Cortex of kidney (tissue), 1 donor: ENCODE measurements at places on chromosomes 11 and 22.

DNA sequence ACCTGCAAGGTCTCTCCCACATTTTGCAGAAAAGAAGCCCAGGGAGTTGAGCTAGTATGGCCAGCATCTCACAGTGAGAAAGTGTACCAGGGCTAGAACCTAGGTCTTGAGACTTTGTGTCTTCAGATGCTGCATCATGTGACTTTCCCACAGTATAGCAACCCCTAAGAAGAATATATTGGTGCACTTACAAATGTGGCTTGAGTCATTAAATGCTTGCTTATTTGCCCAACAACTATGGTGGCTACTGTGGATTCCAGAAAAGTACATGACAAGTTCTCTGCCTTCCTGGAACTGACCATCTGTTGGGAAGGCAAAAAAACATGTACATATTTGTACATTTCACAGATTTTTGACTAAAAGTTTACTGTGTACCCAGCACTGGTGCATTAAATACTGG is 55.0 kb downstream of the POLD3 start:
- no peak for DNase-seq

DNA sequence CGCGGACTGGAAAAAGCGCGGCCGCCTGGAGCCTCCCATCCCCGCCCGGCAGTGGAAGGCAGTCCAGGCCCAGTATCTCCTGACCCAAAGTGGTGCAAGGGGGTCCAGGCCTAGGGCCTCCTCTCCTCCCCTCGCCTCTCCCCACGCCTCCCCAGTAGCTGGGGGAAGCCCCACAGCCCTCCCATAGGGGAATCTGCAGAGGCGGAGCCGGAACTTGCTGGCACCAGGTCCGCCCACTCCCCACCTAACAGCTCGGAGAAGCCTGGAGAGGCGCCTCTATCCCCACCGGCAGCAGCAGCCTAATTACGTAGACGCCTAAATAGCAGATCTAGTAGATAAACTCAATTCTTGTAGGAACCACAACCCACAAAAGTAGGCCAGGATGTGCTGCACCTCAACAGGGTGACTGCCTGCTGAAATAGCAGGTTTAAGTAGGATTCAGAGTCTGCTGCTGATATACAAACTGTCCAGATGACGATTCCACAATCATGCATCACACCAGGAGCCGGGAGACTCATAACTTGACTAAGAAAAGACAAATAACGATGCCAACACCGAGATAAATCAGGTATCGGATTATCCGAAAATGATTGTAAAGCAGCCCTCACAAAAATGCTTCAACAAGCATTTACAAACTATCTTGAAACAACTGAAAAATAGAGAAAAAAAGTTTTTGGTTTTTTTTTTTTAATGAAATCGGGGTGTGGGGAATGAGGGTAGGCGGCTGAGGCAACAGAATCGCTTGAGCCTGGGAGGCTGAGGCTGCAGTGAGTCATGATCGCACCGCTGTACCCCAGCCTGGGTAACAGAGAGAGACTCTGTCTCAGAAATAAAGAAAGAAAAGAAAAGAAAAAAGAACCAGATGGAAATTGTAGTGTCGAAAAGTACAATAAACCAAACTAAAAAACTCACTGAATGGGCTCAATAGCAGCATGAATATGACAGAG is 11.4 kb upstream of the BRD1 start:
- DNase-seq: no peak

GRCh38 chr22:45962756-45963324 is 14.1 kb downstream of the WNT7B start:
- no peak for DNase-seq

- no peak for DNase-seq
Measured at GRCh38 chr22:40118979-40119378, 58.7 kb upstream of the TNRC6B start.

DNA sequence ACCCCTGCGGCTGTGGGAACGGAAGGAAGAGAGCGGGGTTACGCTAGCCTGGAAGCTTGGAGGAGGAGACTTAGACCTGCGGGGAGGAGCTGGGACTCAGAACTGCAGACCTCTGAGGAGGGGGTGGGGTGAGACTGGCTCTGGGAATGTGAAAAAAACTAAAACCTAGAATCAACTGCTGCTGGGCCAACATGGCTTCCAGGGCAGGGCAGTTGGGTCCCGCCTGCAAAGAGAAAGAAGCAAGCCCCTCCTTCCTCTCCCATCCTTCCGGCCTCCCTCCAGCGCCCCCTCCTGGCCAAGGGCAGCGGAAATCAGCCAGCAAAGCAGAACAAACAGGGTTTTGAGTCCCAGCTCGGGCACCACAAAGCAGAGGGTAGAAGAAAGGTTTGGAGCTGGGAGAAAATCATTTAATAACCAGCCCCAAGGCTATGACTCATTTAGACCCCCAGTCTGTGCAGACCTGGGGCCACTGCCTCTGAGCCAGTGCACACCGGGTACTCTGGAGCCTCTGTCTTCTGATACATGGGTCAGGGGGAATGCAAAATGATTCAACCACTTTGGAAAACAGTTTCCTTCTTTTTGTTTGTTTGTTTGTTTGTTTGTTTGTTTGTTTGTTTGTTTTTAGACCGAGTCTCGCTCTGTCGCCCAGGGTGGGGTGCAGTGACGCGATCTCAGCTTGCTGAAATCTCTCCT is 7.3 kb upstream of the NCF4 start:
- DNase-seq: no peak

GRCh38 chr11:64559351-64560138 is 31.5 kb upstream of the SLC22A12 start:
- no peak for DNase-seq

DNA sequence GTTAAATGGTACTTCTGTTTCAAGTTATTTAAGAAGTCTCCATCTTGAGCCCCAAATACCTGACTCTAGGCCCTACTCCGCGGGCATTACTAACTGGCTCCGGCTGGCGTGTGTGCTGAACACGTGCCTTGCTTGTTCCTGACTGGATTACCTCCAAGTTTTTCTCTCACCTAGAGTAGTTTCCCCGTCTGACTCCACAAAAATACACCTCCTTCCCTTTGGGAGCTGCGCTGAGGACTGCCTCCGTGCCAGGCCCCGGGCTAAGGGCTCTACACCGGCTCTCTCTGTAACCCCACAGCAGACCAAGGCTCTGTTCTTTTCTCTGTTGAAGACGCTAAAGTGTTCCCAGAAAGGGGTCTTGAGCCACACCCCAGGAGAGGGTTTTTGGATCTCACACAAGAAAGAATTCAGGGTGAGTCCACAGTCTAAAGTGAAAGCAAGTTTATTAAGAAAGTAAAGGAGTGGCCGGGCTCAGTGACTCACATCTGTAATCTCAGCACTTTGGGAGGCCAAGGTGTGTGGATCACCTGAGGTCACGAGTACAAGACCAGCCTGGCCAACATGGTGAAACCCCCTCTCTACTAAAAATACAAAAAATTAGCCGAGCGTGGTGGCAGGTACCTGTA is 61.8 kb downstream of the ANO1 start:
- DNase-seq: no peak

GRCh38 chr11:44955015-44955738 is 4.5 kb upstream of the TP53I11 start:
- DNase-seq: no peak

DNA sequence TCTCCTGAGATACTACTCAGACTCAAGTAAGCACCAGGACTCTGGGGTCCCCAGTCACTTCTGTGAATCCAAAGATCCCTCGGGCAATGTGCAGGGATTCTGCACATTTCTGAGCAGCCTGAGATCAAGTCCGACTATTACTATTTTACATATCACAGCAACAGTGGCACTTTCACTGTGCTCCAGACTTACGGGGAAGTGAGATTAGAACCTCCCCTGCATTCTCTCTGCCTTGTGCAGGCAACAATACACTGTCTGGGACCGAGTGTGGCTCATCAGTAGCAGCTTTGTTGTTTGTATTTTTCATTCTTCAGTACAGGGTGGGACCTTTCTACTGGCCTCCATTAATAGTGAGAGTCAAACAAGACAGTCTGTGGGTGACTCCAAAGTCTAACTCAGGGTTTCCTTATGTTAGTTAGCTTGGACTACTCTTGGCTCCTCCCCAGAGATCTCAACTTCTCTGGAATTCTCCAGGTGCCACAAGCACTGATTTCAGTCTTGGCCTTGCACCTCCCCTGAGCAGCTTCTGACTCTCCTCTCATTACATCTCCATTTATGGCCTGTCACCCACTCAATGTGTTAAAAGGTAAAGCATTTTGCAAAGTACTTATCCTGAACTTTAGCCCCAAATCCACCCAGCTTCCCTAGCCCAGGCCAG is 76.2 kb upstream of the TOP3B start:
- DNase-seq: no peak

DNA sequence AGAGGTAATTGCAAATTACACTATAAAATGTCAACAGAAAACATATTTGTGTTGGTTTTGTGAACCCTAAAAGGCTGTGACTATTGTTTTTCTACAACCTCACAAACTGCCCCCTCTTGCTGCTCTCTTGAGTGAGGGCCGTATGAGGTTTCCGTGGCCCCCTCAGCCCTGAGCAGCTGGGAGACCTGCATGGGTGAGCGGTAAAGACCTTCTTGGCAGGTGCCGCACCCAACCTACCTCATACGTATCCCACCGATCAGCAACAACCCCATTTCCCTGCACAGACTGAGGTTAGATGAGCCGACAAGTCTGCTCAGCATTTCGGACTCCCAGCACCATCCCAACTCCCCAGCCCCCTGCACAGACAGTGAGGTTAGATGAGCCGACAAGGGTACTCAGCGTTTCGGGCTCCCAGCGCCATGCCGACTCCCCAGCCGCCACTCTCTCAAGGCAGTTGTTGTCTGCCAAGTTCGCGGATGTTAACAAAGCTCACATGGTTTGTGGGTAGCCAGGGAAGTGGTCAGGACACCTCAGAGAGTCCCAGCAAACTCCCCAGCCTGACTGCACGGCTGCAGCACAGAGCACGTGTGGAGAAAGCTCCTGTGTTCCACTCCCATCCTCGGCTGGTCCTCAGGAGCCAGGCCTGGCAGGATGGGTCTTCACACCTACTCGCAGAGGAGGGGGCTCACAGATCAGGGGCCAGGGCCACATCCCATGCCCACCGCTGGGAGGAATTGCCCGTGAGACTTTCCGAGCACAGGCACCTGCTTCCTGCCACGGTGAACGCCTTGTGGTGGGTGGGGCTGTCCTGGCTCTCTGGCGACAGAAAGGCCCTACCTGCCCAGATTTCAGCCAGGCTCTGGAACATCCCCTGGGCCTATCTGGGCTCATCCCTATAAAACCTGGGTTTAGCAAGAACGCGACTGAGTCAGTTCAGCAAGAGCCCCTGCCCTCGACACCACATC is 502.9 kb downstream of the BRD1 start:
- no peak for DNase-seq

DNA sequence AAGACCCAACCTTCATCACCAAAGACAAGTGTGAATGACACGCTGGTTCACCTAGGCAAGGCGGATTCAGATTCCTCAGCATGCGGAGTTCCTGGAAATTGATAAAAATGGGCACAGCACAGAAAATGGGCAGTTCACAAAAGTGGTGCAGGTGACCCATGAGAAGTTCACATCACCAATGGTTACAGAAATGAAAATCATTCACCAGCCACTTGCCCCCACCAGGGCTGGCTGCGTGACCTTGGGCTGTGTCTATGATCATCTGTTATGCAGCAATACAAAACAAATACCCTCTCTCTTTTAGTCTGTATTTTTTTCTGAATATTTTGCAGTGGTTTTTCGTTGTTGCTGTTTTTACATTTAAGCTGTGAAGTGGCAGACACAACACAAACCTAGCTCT is 415.9 kb downstream of the TBC1D22A start:
- DNase-seq: no peak

DNA sequence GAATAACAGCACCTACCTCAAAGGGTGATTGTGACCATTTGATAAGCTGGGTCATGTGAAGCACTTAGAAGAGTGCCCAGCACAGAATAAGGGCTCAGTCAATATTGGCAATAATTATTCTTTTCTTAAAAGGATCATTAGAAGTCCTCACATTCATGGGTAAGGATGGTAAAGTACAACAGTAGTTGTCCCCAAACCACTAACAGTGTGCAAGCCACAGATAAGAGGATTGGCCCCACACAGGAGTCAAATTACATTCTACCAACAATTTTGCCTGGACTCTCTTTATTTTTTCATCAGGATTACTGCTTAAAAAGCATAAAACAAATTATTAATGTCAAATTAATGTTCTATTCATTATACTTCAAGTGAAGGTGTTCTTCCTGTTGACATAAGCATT is 271.5 kb upstream of the PDGFD start:
- DNase-seq: no peak

GRCh38 chr22:27186643-27187042 is 529.3 kb downstream of the MIAT start:
- DNase-seq: no peak

DNA sequence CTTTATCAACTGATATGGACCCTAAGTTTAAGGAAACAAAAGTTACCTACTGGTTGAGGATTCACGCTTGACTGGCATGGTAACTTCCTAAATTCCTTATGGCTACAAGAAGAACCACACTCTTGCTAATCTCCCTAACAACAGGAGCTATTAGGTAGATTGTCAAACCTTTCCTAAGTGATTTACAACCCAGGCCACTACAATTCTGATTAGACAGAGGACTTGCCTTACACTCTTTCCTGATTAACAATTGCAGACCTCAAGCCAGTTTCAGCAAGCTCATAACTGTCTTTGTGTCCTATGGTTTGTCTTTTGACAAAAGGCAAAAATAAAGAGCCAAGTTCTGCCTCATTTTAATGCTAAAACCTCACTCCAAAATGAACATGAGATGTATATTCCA is 16.3 kb downstream of the OR52K2 start:
- DNase-seq: no peak

DNA sequence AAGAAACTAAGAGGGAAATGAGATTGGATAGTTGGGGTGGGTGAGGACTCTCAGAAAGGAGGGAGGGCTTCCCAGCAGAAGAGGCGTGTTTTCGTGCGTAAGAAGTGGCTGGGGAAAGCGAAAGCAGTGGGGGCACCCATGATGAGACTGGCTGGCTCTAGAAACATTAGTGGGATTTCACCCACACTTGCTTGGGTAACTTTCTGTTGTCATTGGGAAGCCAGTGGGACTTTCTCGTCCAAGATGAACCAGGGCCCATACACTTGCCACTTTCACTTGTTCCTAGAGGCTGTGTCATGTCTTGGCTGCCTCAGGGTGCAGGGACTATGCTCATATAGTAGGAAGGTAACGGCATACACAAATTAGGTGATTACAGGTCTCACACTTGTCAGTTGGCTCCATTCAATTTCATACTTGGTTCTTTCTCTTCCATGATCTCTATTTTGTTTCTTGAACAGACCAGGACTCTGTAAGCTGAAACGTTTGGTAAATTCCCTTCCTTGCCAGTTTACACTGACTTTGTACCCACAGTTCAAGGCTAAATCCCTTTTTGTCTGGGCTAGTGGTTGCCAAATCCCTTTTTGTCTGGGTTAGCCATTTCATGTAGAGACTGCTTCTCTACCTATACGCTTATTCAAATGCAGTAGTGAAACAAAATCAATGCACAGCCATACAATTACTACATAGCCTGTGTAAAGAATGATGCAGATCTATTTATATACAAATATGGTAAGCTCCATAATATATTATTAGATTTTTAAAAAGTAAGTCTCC is 42.0 kb upstream of the CXCR5 start:
- DNase-seq: no peak

GRCh38 chr11:62988276-62988675 is 3.5 kb upstream of the SLC22A6 start:
- no peak for DNase-seq
